ENCODE measurements at places on chromosomes 16 and 17.

GRCh38 chr17:43779145-43780125 is 658 bp upstream of the DUSP3 start:
- no peaks in the 10 kb centered on the region for H3K4me1 ChIP-seq
- H3K36me3 ChIP-seq: peaks cover 14% of the 10 kb centered on the region

- no peaks in the 10 kb centered on the region for H3K36me3 ChIP-seq
- H3K4me3 ChIP-seq: no peak overlapping the region
- no peaks in the 10 kb centered on the region for H3K4me1 ChIP-seq
- H3K27ac ChIP-seq: no peak overlapping the region
Observed at GRCh38 chr16:74053312-74053711, 243.3 kb upstream of the PSMD7 start.

DNA sequence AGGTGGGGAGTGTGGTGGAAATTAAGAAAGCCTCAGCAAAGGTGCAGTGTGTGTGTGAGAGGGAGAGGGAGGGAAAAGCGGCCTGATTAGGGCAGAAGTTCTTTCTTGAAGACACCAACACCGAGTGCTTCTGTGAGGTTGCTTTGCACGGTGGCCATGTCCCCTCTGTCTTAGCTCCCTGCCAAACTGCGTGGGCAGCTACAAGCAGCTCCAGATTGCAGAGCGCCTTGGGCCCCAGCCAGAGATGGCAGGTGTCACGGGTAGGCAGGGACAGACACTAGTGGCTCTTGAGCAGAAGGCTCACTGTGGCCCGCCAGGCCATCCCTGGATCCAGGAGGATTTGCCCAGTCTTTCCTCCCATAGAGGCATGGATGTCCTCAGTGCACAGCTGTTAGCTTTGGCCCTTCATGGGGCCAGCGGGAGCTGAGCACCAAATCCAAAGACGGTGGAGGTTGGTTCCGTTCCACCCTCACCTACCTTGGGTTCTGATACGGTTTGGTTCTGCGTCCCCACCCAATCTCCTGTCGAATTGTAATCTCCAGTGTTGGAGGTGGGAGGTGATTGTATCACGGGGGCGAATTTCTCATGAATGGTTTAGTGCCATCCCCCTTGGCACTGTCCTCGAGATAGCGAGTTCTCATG is 21.4 kb downstream of the KIAA0513 start:
- no peak overlapping the region for H3K4me3 ChIP-seq
- no peaks in the 10 kb centered on the region for H3K36me3 ChIP-seq
- H3K27me3 ChIP-seq: no peaks in the 10 kb centered on the region
- DNase-seq: no peak
- peaks cover 5% of the 10 kb centered on the region for H3K4me1 ChIP-seq

GRCh38 chr17:80924807-80925610 is 66.6 kb upstream of the CHMP6 start:
- H3K27me3 ChIP-seq: no peaks in the 10 kb centered on the region
- H3K27ac ChIP-seq: no peak overlapping the region

- H3K4me1 ChIP-seq: no peaks in the 10 kb centered on the region
- H3K36me3 ChIP-seq: no peaks in the 10 kb centered on the region
- H3K4me3 ChIP-seq: no peak overlapping the region
- DNase-seq: no peak
Observed at GRCh38 chr16:69017036-69017783, 88.2 kb upstream of the HAS3 start.

GRCh38 chr17:81200695-81201580 is 21.8 kb downstream of the CEP131 start:
- H3K27me3 ChIP-seq: no peaks in the 10 kb centered on the region
- no peak for DNase-seq
- no peaks in the 10 kb centered on the region for H3K4me1 ChIP-seq
- no peak overlapping the region for H3K27ac ChIP-seq

DNA sequence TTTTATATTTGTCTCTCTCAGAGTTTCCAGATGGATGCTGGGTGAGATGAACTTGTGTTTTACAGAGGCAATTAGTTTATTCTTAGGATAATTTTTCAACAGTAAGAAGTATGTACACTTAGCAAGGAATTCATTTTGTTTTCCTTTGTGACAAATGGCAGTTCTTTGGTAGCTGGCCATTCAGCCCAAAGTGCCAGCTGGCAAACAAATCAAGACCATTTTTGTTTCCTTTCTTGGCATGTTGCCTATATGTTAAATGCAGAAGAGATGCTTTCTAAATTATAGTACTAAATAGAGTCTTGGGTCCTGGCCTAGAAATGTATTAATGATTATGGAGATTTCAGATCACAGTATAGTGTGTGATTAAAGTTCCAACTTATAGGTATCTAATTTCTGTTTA is 337.1 kb downstream of the CNTNAP4 start:
- no peak for DNase-seq
- no peaks in the 10 kb centered on the region for H3K27me3 ChIP-seq
- H3K4me3 ChIP-seq: no peak overlapping the region

DNA sequence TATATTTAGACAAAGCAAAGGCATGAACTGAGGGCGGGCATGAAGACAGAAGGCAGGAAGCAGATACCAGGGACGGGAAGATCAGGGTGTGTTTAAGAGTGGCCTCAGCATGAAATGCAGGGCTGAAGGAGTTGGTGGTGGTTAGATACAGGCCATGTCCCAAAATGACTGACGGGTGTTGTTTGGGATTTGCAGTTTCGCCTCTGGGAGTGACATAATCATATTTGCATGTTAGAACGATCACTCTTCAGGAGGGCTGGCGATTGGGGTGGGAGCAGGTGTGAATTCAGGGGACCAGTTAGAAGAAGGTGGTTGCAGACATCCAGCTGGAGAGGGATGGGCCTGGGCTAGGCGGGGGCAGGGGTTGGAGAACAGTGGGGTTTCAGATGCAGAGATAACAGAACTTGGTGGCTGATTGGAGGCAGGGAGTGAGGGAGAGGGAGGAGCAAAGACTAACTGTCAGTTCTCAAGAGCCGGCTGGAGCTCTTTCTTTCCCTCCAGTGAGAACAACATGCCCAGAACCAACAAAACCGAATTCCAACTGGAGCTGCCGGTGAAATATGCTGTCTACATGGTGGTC is 27.2 kb upstream of the ITGAX start:
- H3K27me3 ChIP-seq: peaks cover 38% of the 10 kb centered on the region
- no peak overlapping the region for H3K4me3 ChIP-seq
- no peaks in the 10 kb centered on the region for H3K36me3 ChIP-seq
- H3K4me1 ChIP-seq: no peaks in the 10 kb centered on the region

DNA sequence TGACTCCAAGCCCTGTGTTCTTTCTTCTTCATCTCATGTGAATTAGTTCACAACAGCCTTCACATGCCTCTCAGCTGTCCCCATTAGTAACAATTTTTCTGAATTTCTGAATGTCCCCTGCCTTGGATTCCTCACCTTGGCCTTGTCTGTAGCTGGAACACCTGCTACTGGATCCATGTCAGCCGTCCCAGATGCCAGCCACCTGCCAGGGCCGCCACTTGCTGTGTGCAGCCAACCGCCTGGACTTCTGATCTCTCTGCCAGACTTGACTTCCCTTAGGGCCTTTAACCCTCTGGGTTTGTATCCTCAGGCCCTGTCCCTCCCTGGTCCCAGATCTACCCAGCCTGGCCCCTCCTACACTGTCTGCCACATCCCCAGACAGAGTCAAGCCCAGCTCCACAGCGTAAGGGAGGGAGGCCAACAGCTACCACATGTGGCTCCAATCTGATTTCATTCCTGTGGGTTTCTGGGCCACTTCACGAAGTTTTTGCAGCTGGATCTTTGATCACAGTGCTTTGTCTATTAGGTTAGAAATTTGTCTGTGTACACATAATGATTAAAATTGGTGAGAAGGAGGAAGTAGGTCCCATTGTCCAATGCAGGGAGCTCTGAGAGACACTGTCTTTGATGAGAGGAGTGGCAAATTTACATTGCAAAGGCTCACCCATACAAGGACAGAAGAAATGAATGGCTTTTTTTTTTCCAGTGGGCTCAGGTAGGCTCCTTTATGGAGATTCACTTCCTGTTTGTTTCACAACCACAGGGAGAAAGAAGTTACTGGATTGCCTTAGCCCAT is 15.3 kb downstream of the MPP2 start:
- no peaks in the 10 kb centered on the region for H3K4me1 ChIP-seq
- no peaks in the 10 kb centered on the region for H3K27me3 ChIP-seq
- no peak overlapping the region for H3K27ac ChIP-seq
- peaks cover 8% of the 10 kb centered on the region for H3K36me3 ChIP-seq
- DNase-seq: no peak

DNA sequence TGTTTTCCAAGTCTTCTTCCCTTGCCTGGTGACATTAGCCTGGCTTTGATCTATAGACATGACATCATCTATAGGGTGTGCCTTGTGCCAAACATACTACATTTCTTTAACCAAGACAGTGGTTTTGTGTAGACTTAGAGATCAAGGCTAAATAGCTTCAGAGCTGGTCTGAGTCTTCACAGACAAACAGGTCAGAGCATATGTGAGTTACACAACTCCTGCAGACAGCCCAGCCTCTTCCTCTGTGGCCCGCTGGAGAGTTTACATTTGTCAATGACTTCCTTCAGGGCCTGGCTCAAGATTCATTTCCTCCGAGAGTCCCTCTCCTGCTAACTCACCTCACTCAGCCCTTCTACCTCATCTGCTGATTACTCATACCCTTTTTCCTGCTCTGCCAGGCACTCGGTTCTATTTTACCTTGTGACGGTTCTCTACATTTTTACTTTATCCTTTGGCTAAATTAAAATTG is 73.1 kb upstream of the TANC2 start:
- DNase-seq: peak; percentile 53
- H3K27ac ChIP-seq: no peak overlapping the region
- no peaks in the 10 kb centered on the region for H3K4me1 ChIP-seq
- H3K36me3 ChIP-seq: no peaks in the 10 kb centered on the region
- no peak overlapping the region for H3K4me3 ChIP-seq
- no peaks in the 10 kb centered on the region for H3K27me3 ChIP-seq

GRCh38 chr16:4317532-4318450 is 1.9 kb downstream of the GLIS2 start:
- H3K27ac ChIP-seq: peak overlapping the region; percentile 93
- H3K4me1 ChIP-seq: peaks cover 74% of the 10 kb centered on the region
- H3K4me3 ChIP-seq: peak overlapping the region; percentile 82
- H3K36me3 ChIP-seq: no peaks in the 10 kb centered on the region
- DNase-seq: no peak

DNA sequence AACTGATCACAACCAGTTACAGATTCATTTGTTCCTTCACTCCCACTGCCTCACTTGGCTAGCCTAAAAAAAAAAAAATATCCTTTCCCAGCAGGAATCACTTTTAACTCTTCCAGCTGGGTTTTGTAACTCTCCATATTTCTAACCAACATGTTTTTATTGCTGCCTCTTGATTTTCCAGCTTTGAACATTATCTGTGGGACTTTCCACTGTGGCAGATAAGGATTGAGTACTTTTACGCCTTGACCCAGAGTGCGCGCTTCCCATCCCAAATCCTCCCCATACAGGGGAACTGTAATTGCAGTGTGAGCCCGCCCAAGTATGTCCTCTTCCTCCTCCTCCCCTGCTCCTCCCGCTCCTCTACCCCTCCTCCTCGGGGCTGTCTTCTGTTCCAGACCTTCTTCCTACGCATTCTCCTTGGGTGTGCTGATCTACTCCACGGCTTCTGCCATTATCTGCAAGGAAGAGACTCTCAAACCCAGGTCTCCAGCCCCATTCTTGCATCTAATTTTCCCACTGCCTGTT is 43.4 kb downstream of the CYB5D2 start:
- H3K36me3 ChIP-seq: peaks cover 51% of the 10 kb centered on the region
- no peak for DNase-seq
- no peaks in the 10 kb centered on the region for H3K27me3 ChIP-seq
- H3K4me3 ChIP-seq: no peak overlapping the region
- no peak overlapping the region for H3K27ac ChIP-seq

Measured in tibial artery (tissue), 4 donors.